GF-D8 (cell line): ENCODE measurements at places on chromosomes 6 and 20.
A peak's percentile ranks its signal among the peaks of the same experiment; 100 is the strongest.

DNA sequence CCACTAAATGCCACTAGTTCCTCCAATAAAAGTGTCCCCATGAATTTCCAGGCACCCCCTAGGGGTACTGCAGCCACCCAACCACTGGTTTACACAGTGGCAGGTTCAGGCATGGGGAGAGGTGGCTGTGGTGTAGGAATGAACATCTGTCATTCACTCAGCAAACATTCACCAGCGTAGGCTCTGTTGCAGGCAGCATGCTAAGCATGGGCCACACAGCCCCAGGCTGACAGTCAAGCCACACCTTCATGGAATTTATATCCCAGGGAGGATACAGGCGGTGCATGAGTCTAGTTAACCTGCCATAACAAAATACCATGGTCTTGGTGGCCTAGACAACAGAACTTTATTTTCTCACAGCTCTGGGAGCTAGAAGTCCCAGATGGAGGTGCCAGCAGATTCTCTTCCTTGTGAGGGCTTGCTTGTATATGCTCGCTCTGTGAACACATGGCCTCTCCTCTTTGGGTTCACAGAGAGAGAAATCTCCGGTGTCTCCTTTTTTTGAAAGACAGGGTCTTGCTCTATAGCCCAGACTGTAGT lies 135.7 kb downstream of the EYA2 start:
- no peak for DNase-seq

GRCh38 chr6:113829696-113830045 lies 27.5 kb upstream of the MARCKS start:
- DNase-seq: no peak

- no peak for DNase-seq
Measured at GRCh38 chr6:140012150-140012549, 637.7 kb upstream of the CITED2 start.

- DNase-seq: peak; percentile 8
Measured at GRCh38 chr6:21947731-21948386, 349.0 kb downstream of the PRL start.

GRCh38 chr6:151900256-151900655 lies 92.8 kb downstream of the ESR1 start:
- DNase-seq: no peak

DNA sequence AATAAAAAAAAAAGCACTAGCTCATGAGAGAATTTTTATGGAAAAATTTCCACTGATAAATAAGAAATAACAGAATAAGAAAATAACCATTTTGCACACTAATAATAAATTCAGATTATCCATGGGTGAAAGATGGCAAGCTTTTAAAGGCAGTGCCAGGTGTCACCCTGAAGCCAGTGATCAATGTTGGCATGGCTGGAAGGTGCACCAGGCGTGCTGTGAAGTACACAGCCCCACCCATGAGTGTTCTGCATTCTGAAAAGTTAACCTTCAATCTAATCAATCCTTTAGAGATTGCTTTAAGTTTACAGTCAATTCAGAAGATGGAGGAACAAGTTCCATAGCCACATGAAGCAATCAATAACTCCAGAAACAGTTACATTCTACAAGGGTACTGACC lies 284.4 kb downstream of the C6orf118 start:
- no peak for DNase-seq

DNA sequence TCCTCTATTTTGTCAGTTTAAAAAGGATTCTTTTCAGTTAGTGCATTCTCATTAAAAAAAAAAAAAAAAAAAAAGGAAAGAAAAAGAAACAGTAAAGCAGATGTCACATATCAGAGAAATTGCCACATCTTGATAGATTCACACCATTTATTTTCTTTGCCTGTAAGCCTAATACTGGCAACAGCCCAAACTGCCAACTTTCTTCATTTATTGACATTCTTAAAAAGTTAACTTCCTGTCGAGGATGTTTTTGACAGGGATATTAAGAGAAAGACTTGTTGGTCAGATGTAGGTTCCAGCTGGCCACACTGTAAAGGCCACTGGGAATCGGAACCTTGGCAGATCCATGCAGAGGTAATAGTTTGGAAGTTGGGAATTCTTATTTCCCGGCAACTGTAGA lies 332.6 kb downstream of the NRN1 start:
- no peak for DNase-seq
